Stimulated activated effector memory CD8-positive, alpha-beta T cell treated with anti-CD3 and anti-CD28 coated beads, Interleukin-12 subunit alpha, Interleukin-12 subunit beta, amount 100 ng/mL, for 72 hours (primary cell): ENCODE measurements at places on chromosomes 3 and 15.

- DNase-seq: no peak
These were observed 299.5 kb upstream of the KCNMB2 start for GRCh38 chr3:178236555-178237277.

- no peak for DNase-seq
These were observed 8.2 kb downstream of the ZIC4 start for GRCh38 chr3:147397875-147398812.

DNA sequence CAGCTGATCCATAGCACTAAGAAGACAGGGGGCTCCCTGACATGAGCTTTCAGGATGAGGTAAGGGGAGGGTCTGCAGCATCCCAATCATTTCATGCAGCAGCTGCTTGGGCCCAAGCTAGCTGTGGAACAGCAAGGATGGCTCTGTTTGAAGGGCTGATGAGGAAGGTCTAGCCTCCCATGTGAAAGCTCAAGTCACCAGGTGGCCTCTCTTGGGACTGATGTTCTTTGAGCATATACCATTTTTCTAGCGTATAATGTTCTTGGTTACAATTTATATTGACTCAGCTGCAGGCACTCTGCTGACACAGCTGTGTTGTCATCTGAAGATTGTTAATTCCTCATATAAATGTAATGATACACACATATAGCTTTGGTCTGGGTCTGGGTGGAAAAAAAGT lies 87.0 kb downstream of the CD200R1L start:
- DNase-seq: no peak

DNA sequence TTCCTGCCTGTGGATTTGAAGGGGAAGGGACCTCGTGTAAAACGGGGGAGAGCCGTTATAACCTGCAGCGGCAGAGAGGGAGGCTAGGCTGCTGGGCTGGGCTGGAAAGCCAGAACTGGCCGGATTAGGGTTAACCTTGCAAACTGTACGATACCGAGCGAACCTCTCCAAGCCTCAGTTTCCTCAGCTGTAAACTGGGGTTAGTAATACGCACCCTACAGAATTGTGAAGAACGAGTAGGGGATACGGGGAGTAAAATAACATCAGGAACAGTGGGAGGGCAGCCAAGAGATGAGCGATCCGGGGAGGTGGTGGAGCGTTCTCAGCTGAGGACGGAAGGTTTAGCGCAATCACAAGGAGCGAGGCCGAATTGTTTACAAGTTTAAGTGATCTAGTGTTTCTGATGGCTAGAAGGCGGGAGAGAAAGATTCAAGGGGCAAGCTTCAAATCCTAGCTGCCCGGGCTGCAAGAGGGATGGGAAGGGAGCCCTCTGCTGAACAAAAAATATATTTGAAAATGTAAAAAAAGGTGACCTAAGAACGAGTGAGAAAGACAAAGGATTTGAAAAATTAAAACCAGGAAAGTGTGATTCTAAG lies 768 bp upstream of the SEMA5B start:
- DNase-seq: no peak

- DNase-seq: no peak
These were observed 4.0 kb upstream of the PARP6 start for GRCh38 chr15:72276326-72276700.

- no peak for DNase-seq
These were observed 552.1 kb downstream of the PYDC2 start for GRCh38 chr3:192013110-192013509.

DNA sequence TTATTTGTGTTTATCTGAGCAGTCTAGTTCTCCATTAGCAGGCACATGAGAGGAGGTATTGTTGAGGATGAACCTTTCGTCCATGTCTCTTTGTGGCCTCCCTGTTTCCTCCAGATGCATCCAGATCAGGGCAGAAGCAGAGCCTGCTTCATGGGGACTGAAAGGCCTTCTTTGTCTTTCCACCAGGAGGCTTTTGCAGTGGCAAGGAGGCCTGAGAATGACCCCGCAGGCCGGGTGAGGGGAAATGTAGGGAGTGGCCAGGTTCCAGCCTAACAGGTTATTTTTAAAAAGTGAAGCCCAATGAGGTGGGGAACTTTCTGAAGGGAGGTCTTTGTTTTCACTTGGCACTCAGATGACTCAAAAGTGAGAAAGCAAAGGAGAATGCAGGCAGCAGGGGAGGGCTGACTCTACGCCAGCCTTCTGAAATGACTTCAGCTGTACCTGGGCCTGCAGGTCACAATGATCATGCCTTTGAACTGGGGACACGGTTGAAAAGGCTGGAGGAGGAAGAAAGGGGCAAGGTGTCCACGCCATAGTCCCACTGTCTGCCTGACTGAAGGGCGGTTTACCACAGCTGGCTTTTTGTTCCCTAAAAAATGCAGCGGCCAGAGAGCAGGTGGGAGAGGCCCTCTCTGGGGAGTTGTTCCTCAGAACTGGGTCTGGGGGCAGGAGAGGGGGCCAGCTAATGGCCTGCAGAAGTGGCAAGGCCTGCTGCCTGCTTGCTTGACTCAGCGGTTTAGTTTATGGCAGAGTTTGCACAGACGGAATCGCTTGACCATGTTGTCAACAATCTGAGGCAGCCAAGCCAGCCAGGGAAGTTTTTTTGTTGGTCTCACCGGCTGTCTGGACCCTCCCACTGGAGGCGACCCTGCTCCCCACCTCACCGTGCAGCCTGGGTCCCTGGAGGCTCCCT lies 28.7 kb downstream of the CMTM7 start:
- DNase-seq: no peak

DNA sequence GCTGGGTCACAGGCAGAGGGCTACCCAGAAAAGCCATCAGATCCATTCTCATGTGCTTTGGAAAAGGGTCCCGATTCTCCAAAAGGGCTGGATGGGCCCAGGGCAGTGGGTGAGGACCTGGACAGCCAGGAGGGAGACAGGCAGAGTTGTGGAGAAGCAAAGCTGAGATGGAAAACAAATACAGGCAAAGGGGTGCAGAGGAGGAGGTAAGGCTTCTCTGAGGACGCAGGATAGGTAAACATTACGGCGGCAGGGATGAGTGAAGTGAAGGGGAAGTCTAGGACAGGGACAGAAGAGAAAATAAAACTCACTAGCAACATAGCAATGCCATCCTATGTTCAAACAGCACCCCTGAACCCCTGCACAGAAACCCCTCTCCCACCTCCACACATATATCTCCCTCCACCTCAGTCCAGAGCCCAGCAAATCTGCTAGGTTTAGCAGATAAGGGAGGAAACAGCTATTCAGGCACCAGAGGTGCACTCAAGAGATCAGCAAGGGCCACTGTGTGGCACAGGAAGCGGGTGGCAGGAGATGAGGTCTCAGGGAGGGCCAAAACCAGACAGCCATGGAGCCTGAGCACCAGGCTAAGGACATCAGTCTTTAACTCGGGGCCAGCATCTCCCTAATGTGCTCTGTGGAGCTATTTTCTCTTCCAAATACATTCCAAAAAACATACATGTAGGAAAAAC lies 51.3 kb downstream of the HOMER2 start:
- no peak for DNase-seq

DNA sequence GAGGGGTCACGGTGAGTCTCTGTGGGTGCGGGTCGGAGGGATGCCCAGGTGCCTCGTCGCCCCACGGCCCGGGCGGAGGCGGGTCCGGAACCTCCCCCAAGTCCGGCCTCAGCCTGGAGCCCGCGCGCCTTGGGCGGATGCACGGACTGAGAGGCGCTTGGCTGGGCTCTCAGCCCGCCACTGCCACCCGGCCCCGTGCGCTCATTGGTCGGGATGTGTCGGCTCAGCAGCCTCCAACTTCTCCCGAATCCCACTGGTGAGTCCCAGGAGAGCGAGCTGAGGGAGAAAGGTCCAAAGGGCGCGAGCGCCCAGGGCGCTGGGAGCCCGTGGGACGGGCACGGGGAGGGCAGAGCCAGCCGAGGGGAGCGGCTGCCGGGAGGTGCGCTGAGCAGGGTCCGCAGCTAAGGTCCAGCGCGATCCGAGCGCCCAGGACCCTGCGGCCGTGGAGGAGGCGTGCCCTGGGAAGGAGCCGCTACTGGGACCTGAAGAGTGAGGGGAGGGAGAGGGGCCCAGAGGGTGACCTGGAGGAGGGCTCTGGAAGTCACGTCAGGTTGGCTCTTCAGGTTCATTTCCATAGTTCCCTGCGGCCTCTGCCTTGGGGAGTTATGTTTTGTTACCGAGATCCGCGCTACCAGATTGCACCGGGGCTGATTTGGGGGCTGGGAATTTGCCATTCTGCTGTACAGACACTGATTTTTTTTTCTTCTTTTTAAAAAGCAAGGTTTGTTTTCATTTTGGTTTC lies at the start of gene MME:
Gene MME (plus strand): TSS at position 574 of the 742 bp plus-strand sequence. CDS start 3,849 bp downstream, outside the sequence.
- DNase-seq: no peak

GRCh38 chr15:60784483-60785254 lies 305.7 kb upstream of the ICE2 start:
- no peak for DNase-seq

DNA sequence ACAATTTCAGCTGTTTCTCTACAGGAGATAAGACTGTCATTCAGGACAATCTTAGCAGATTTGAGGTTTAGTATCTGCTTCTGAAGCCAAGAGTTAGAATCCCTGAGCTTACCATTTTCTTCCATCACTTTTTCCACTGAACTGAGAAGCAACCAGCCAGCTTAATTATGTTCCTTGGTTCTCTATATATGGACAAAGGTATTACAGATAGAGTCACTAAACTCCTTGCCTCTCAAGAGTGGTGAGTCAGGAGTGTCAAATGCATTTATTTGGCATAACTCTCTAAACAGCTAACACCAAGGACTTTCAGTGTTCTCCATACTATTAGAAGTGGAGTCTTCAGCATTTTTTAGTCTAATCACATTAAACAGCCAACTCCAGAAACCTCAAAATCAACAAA lies 239.3 kb downstream of the ALCAM start:
- DNase-seq: no peak
